GOT3 (cell line): ENCODE measurements at places on chromosomes 16 and 17.
A peak's percentile ranks its signal among the peaks of the same experiment; 100 is the strongest.

DNA sequence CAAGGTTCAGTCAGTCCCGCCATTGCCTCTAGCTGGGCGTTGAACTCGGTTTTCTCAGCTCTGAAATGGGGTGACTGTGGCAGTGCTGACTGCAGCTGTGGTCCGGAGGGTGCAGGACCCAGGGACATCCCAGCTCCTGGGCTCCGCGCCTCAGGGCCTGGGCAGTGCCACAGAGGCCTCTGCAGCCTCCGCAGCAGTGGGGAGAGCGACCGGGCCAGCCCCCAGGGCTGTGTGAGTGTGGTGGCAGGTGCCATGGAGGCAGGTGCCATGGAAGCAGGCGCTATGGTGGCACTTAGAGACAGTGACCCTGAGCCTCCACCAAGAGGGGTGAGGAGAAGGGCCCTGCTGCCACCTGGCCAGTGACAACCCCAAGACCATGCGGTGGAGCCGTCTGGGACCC is 30.9 kb downstream of the ZNF469 start:
- no peak for DNase-seq

DNA sequence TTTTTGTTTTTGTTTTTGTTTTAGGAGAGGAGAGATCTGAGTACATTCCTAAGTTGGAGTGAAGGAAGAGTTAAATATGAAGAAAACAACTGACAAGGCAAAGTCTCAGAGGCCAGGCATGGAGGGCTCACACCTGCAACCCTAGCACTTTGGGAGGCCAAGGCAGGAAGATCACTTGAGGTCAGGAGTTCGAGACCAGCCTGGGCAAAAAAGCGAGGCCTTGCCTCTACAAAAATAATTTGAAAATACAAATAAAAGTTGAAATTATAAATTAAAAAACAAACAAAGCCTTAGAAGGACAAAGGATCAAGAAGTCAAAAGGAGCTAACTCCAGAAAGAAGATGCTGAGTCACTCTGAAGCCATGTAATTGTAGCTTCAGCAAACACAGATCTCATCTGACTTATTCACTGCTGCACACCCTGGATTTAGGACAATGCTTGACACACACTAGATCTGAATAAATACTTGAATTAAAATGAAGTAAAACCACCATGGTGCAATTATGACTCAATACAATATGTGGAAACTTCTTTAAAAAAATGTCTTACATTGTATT is 9.1 kb downstream of the CEP20 start:
- no peak for DNase-seq

- no peak for DNase-seq
Measured at GRCh38 chr16:77299395-77299794, 100.2 kb downstream of the SYCE1L start.

DNA sequence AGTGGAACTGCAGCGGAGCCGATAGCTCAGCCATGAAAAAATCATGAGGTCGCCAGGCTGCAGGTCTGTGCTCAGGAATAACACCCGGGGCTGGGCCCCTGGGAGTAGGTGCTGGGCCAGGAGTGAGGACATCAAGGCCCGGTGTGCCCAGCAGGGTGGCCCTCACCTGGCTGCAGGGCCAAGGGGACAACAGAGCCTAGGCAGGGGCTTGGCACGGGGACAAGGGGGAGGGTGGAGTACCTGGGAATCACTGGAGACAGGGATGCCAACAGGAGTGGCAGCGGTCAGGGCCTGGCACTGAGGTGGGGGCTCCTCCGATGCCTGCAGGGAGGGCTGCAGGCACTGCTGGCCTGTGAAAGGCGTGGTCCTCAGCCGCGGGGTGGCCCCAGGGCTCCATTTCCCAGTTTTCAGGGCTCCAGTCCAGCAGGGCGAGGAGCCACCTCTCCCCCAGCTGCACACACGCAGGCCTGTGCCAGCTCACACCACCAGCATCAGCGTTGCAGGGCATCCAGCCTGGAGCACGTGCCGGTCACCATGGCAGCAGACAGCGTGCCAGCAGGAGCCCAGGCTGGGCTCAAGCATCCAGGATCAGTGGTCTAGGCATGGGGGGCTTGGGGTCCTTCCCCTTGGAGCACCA is 4.7 kb upstream of the FSCN2 start:
- DNase-seq = no peak

- no peak for DNase-seq
Measured at GRCh38 chr16:88963583-88963982, 13.4 kb downstream of the CBFA2T3 start.

DNA sequence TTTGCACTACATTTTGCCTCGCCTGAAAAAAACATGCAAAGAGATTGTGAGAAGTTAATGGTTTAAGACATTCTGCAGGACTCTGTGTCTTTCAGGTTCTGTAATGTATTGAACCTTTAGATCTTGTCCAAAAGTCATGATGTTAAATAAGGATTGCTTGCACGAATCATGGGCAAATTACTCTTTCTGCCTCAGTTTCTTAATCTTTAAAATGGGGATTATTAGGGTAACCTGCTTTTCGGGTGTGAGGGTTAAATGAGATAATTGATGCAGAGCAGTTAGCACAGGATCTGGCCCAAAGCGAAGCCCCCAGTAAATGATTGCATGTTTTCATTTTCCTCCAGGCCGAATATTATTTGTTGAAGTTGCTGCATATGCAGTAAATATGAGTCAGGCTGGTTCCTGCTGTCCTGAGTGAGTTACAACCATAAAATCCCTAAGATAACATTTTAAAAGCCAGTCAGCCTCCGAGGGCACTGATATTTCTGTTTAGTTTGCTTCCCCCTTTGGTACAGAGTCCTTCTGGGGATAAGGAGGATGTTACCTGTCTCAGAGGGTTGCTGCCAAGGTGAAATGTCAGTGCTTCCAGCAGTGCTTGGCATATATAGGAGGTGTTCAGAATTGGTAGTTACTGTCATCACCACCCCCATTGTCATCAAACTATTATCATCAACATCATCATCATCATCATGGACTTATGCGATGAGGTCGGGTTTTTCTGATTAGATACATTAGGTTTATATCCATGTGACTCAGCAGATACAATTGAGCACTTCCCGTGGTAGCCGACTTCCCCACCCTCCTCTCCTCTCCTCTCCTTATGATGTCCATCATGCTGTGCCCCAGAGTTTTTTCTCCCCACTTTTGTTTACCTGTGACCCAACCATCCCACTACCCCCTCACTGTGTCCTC is 20.6 kb upstream of the ARHGAP17 start:
- no peak for DNase-seq

DNA sequence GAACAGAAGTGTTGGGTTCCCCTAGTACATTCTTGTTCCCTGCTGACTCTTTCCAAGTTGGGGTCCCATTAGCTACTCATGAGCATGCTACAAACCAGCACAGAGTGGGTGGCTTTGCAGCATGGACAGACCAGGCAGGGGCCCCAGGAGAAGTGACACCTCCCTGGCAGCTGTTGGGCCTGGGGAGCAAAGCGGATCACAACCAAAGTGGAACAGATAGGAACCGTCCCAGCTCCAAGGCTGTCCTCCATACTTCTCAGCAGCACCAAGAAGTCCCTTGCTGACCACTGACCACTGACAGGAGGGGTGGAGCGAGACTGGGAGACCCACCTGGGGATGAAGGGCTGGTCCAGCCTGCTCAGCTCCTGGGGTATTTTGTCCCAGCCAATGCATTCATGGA is 12.4 kb upstream of the GFAP start:
- DNase-seq = no peak

- DNase-seq = no peak
Measured at GRCh38 chr17:49090878-49091594, 41.5 kb upstream of the B4GALNT2 start.

DNA sequence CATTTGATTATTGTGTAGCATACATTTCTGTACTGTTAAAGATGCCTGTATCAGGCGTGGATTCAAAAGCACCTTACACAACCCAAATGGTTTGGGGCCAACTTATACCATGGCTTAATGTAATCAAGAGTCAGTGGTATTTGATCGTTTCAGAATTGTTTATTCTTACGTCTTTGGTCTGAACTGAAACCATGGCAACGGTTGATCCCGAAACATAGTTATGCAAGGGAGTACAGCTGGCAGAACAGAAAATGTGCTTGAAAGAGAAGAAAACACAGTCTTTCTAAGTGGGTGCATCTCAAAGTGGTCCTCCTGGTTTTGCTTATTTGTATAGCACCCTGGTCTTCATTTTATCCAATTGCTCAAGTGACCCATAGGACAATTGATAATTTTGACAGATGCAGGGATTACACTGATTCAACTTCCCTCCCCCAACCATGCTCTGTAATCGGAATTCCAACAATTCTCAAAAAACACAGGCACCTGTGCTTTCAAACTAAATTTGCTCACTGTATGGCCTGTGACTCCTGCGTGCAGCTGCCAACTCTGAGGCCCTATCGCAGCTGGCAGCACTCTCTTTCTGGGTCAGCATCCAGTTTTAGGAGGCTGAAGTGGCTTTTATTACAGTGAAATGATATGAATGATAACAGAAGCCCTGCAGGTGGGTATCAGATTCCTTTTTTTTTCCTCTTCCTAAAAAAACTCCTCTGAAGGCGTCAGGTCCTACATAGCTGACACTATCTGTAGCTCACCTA is 77.0 kb upstream of the AXIN2 start:
- DNase-seq = no peak

GRCh38 chr16:68166264-68166663 is 69.7 kb downstream of the ESRP2 start:
- DNase-seq = no peak

DNA sequence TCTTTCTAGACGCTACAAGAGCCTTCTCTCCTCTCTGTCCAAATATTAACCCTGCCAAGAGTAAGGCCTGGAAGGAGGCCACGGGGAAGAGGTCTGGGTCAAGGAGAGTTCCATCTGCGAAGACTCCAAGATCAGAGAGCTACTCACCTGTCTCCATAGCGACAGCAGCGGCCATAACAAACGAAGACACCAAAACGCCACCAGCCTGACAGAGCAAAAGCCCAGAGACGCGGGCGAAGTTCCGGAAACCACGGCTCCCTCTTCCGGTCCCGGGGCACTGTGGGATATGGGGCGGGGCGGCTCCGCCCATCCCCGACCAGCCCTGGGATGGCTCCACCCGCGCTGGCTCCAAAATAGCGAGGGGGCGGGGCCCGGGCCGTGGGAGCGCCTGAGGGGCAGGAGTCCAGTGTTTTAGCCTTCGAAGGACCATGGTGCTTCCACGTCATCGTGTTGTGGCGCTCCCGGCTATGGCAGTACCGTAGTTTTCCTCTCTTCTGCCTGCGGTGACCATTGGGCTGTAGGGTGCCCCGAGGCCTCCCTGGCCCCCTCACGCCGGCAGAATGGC is at the start of the genes C17orf100 and MED31:
Gene C17orf100 (plus strand): TSS at position 409 of the 565 bp plus-strand sequence. CDS start 152 bp downstream, at position 561.
Gene MED31 (minus strand): TSS at position 252 of the 565 bp plus-strand sequence. CDS start 77 bp downstream, at position 175.
- peak; percentile 86 for DNase-seq

DNA sequence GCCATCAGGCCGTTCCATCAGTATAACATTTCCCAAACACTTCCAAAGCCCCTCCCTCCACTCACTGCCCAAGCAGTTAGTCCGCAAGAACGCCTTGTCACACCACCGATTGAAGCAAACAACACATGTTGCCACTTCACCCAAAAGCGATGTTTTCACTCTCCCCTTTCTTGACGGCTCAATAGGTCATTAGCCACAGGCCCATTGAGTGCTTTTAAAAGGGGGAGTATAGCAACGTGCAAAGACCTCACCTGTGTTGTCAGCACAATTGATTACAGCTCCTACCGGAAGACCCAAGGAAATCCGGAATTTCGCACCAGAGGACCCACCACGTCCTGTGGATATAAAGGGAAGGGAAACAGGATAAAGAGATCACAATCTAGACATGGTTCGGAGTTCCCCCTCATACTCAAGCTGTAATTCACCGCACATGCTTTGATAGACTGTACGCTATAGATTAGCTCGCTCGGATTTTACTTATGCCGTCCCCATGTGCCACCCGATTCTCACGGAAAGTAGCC is 690 bp downstream of the RPL23 start:
- DNase-seq = no peak

DNA sequence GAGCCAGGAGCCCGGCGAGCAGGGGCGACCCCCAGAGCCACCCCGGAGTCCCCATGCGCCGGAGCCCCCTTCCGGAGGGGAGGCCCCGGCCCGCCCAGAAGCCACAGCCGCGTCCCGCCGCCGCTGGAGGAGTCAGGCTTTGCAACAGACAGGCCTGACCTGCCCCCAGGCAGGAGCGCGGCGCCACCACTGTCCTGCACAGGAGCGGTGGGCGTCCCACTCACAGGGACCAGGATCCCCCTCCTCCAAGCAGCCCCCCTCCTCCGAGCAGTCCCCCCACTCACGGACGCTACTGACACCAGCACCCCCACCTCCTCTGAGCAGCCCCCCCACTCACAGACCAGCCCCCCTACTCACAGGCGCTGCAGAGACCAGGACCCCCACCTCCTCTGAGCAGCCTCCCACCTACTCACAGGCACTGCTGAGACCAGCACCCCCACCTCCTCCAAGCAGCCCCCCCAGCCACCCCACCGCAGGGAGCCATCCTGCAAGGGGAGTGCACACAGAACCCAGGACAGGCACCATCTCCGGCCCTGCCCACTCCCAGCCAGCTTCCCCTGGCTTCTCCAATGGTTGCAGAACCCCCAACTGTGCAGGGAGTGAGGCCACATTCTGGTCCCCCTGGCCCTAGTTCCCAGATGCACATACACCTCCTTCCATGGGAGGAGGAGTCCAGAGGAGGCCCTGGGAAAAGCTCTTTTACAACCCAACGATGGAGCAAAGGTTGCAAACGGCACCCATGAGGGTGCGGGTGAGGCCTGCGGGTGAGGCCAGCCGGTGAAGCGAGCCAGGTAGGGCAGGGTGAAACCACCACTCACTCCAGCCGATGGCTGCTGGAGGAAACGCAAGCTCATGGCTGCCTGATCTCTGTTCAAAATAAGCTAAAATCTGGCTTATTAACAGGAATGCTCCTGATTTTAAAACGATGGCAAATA is 69.9 kb downstream of the ABR start:
- no peak for DNase-seq

DNA sequence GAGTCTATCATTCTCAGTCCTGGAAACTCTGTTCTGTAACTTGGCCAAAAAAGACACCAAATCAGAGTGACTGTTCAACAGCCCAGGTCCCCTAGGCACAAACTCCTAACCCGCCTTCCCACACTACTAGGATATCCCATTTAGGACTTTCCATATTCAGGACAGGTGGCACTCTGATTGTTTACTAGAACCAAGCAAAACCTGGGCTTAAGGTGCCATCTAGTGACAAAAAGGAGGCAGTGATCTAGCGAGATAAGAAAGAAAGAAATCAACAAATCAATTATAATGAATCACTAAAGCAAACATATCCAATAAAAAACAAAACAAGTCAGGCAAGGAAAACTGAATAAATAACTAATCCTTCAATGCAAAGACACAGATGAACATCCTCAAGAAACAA is 203.9 kb downstream of the CEP112 start:
- no peak for DNase-seq

- DNase-seq = no peak
Measured at GRCh38 chr17:80943346-80944145, 48.1 kb upstream of the CHMP6 start.
